ENCODE measurements at places on chromosomes 7 and 10.

DNA sequence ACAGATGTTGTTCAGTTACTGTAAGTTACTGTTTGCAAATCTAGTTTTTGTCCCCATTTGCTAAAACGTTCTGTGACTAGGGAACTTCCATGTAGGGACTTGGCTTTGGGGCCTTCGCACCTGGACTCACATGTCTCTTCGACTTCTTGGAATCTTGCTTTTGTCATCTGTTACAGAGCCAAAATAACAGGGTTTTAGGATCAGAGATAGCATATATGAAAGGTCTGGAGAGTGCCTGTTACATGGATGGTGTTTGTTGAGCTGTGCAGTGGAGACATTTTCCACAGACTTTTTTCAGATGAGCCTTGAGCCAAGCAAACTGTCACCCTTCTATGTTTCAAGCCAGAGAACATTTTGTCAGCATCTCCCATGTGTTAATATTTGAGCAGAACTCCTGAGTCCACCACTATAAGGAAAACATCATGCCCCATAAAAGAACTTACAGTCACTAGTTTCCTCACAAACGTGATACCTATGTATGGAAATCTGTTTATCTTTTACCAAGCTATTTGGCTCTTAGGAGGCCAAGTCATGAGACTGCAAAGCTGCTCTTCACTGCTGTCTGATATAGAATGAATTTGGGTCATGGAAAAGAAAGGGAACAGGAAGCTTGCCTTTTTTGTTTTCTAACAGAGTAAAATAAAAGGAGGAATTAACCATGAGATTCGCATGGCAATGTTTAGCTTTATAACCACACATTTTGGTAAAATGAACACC, 818.6 kb upstream of the IGFBP3 start:
- DNase-seq, result no peak

DNA sequence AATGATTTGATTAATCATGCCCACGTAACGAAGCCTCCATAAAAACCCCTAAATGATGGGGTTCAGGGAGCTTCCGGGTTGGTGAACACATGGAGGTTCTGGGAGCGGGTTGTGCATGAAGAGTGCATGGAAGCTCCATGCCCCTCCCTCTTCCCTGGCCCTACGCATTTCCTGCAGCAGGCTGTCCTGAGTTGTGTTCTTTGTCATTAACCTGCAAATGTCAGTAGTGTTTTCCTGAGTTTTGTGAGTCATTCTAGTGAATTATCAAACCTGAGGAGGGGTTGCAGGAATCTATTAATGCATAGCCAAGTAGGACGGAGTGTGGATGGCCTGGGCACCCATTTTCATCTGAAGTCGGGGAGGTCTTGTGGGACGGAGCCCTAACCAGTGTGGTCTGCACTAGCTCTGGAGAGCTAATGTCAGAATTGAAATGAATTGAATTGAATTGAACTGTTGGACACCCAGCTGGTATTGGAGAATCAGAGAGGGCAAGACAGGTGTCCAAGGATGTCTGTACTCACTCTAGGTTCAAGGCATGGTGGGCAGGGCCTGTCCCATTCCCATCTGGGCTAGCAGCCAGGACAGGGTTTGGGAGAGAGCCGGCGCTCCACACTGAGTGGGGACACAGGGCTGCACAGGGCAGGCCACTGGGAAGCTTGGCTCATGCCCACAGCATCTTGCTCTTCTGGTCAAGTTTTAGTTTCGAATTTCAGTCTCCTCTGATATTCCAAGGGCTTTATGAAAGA, 22.3 kb upstream of the ARHGAP22 start:
- DNase-seq, result no peak

DNA sequence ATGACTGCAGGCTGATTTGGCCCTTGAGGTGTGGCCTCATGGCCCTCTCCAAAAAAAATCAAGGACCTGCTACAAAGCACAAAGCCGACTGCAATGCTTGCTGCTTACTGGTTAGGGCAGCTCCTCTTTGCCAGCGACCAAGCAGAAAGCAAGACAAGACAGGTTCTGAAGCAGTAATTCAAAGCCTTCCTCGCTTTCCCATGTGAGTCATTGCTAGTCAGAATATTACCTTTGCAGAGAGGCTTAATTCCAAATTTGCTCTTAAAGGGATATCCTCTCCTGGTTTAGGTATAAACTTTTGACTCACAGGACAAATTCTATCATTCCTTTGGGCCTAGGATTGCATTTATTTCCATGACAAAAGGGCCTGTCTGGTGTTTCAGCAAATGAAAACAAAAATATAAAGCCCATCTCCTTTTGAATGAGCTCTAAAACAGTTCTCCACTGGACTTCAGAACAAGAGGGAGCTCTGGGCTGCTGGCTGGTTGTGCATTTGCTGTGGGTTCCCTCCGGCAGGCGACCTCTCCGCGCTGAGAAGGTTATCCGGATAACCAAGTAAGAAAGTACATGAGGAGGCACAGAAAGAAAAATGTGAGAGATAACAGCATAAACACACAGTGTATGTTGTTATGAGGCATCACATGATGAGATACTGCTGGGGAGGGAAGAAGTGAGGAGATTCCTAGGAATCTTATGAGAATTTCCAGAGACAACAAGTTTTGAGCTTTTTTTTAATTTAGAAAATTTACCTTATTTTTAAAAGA, 90.8 kb downstream of the EGFR start:
- DNase-seq, result peak; percentile 94

- DNase-seq, result no peak
Observed at GRCh38 chr7:43508461-43508860, 74.4 kb upstream of the STK17A start.

DNA sequence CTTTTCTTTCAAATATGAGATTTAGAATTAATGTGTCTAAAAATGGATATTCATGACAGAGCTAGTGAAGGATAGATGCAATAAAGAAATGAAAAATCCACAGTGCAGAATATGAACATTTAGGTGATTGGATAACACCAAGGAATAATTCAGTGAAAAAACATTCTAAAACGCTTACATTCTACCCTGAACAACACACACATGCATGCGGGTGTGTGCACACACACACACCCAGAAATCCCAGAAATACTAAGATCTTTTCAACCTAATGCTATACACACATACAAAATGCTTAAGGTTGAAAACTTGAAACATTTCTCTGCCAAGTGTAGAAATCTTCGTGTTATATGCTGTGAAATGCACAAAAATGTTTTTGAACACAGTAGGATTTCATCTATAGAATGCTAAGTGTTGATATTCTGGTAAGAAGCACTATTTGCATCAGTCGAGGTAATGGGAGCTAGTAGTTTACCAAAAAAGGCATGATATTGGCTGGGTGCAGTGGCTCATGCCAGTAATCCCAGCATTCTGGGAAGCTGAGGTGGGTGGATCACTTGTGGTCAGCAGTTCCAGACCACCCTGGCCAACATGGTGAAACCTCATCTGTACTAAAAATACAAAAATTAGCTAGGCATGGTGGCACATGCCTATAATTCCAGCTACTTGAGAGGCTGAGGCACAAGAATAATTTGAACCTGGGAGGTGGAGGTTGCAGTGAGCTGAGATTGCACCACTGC, 600.6 kb downstream of the PHTF2 start:
- DNase-seq, result no peak

DNA sequence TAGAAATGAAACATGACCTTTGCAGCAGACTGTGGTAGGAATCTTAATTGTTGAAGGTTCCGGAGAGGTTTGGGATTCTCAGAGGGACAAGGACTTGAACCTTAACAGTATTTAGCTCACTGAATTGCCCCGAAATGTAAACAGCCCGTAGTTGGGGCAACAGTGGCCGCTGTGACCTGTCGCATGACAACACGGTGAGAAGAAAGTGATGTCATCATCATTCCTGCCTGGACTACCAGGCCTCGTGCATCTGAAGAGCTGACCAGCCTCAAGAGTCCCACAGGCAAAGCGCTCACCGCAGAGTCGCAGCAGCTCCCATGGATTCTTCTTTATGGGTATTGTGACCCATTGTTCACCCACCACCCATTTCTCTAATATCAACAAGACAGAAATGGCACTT, 250.6 kb downstream of the KLF6 start:
- DNase-seq, result no peak

DNA sequence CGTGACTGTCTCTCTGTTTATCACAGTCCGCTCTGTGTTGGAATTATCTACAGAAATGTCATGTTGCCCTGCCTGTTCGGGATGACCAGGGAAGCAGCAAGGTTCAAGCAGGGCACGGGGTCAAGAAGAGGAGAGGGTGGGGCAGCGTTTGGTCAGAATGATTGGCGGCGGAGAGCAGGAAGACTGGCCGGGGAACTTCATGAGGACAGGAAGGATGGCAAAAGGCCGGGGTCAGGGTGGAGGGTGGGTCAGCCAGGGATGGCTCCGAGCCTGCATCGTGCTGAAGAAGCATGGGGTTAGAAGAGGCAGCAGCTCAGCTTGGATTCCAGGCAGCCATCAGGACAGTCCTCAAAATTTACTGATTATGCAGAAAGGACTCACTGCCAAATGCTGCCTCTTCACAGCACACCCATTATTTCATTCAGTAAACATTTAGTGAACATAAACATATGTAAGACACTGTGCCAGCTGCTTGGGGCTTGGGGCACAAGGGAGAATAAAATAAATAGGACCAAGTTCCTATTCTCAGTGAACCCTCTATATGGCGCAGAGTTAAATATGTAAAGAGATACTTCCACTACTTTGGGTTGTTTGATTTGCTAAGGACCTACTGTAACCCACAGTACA, 42.8 kb downstream of the WNT2 start:
- DNase-seq, result no peak

- no peak for DNase-seq
Observed at GRCh38 chr7:159066816-159067575, 77.7 kb downstream of the VIPR2 start.

GRCh38 chr7:30148951-30149459, 14.2 kb downstream of the MTURN start:
- no peak for DNase-seq

DNA sequence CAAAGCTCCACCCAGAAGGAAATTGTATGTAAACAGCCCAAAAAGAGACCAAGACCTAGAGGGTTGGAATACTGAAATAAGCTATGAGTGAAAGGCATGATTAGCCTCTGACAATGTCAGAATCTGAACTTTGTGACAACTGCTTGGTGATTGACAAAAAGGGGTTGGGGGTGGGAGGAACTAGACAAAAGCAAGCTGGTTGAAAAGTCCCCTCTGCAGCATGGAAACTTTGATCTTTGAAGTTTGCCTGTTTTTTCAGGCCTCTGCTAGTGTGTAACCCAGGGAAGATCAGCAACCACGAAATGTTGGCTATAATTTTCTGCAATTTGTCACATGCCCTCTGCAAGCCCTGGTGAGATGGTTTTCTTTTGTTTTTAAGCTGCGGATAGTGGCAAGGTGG, 104.8 kb upstream of the SLC25A13 start:
- DNase-seq, result no peak

GRCh38 chr7:94253686-94254085, 141.0 kb upstream of the COL1A2 start:
- no peak for DNase-seq

- no peak for DNase-seq
Observed at GRCh38 chr10:103307594-103307993, 30.7 kb downstream of the INA start.

DNA sequence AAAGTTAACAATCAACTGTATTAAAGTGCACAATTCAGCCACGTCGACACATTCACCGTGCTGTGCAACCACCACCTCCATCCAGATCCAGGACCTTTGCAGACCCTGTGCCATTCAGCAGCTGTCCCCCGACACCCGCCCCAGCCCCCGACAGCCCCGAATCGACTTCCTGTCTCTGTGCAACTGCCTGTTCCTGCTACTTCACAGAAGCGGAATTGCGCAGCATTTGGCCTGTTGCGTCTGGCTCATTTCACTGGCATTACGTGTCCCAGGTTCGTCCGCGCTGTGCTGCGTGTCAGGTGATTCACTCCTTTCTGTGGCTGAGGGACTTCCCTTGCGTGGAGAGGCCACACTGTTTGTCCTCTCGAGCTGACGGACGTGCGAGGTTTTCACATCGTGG, 33.2 kb upstream of the DNAAF5 start:
- DNase-seq, result no peak

- peak; percentile 6 for DNase-seq
Observed at GRCh38 chr7:15130666-15131541, 228.4 kb upstream of the DGKB start.

GRCh38 chr10:30534465-30535144, 94.9 kb downstream of the LYZL2 start:
- DNase-seq, result no peak

DNA sequence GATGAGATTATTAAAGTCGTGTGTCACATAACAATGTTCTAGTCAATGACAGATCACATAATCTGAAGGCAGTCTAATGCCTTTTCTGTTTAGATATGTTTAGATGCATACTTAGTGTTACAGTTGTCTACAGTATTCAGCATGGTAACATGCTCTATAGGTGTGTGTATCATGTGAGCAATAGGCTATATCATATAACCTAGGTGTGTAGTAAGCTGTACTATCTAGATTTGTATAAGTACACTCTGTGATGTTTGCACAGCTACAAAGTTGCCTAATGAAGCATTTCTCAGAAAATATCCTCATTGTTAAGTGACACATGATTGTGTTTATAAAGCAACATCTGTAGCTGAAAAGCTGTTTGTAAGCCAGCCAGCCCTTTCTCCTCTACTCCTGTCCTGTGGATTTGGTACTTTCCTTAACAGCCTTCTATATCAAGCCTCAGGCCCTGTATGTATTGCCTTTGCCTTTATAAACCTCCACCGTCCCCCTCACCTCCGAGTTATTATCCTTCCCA, 6.3 kb downstream of the HECTD2 start:
- no peak for DNase-seq

- DNase-seq, result no peak
Observed at GRCh38 chr7:36300696-36301350, 88.8 kb upstream of the ANLN start.

- DNase-seq, result peak; percentile 20
Observed at GRCh38 chr10:126734967-126735366, 64.5 kb upstream of the C10orf90 start.

DNA sequence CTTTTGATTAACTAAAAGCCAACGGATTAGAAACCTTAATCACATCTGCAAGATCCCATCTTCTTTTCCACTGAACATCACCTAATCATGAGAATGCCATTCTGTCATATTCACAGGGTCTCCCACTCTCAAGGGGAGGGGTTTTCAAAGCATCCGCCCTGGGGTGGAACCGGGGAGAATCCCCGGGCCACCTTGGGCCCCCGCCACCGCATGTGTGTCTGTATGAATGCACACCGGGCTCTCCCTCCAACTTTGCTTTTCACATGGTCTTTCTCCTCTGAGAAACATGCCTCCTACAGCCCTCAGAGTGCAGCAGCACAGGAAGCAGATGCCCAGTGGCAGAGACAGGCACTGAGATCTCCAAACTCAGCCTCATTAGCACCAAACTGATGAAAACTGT, 233.2 kb upstream of the PPP2R2D start:
- DNase-seq, result no peak

GRCh38 chr10:132447446-132448247, 50.6 kb downstream of the PWWP2B start:
- DNase-seq, result peak; percentile 95

Data from epithelial cell of prostate (primary cell).